ENCODE measurements at places on chromosomes 2 and 18.
A peak's percentile ranks its signal among the peaks of the same experiment; 100 is the strongest.

- DNase-seq, result no peak
These were observed 99.8 kb upstream of the KCNH7 start for GRCh38 chr2:162938387-162938786.

GRCh38 chr2:45591073-45591472, 20.0 kb downstream of the SRBD1 start:
- no peak for DNase-seq

DNA sequence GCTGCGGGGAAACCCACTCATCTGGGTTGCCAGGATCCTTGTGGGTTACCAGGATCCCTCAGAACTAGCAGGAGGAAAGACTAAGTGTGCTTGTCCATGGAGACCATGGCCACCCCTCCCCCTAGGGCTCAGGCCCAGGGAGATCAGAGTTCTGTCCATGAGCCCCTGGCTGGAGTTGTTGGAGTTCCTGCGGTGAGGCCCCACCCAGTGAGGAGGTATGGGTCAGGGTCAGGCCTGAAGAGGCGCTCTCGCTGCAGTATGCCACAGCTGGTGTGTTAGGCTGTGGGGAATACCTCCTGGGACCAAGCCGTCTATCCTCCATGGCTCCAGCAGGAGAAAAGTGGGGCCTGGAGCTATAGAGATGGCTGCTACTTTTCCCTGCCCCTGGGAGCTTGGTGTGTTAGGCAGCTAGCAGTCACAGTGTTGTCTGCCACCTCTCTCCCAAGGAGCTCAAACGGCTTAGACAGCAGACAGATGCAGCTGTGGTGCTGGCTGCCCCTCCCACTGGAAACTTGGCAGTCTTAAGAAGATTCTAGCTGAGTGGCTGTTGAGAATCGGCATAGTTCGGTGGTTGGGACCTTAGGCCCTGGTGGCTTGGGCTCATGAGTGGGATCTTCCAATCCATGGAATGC, 240.3 kb upstream of the CELF4 start:
- no peak for DNase-seq

DNA sequence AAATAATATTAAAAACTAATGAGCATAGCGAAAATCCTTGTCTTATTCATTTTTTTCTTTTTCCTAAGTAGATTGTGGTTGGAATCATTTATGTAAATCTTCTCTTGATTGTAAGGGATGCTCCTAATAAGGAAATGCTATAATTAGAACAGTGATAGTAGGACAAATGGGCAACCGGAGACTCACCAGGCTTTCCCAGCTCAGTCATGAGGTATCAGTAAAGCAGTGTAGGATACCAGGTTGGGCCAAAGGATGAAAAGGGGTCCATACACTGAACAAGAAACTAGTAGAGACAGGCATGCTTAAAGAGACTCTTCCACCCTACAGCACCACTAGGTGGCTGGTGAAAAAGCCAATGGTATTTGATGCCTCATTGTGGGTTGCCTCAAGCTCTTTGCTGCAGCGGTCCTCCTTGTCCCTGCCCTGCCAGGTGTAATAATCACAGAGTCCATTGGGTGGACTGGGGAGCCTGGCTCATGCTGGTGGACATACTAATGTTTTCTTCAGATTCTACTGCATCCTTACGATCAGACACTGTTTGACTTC, 71.4 kb upstream of the FAM98A start:
- no peak for DNase-seq

- DNase-seq, result no peak
These were observed 529 bp upstream of the AMER3 start for GRCh38 chr2:130754811-130755210.

GRCh38 chr18:48133671-48134251, 203.3 kb upstream of the SMAD2 start:
- DNase-seq, result peak; percentile 98

DNA sequence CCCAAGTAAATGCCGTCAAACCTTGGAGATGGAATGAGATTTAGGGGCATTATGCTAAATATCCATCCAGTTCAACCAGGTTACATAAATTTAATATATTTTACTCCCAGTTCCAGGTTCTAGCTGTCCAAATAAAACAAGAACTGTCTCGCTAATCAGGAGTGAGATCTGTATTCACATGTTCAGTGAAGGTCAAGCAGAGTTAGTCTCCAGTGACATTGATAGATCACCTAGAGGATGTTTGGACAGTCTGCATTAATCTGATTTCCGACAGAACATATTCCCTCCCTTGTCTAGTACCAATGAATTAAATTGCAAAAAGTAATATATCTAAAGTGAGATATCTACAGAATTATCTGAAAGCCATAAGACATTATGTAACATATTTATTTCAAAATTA, 979.4 kb upstream of the CNTNAP5 start:
- no peak for DNase-seq

DNA sequence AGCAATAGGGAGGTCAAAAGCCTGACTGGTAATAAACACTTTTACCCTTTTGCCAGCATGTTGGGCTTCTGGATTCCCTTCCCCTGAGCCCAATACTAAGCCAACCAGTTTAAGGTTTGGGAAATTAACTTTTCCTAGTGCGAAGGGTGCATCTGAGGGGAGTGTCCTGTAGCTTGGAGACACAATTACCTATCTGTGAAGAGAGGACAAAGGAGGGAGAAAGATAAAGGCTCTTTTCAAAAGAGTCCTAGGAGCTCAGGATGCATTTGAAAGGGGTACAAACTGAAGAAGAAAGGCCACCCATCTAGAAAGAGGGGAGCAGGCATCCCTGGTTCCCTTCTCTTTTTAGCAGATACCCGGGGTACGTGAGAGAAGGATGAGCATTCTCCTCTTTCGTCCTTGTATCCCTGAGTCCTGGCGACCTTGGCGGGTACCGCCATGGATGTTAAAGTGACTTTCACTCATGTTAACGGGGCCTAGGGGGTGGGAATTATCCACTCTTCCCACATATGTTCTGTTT, 25.1 kb downstream of the C18orf54 start:
- no peak for DNase-seq

DNA sequence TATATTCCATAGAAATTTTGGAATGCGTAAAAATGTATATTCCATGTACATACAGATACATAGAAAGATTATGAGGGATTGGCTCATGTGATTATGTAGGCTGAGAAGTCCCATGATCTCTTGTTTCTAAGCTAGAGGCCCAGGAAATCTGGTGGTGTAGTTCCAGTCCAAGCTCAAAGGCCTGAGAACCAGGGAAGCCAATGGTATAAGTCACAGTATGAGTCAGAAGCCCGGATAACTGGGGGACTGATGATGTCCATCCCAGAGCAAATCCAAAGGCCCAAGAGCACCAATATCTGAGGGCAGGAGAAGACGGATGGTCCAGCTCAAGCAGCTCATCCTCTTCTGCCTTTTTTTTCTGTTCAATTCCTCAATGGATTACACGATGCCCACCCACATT, 385.0 kb upstream of the KLHL29 start:
- no peak for DNase-seq

DNA sequence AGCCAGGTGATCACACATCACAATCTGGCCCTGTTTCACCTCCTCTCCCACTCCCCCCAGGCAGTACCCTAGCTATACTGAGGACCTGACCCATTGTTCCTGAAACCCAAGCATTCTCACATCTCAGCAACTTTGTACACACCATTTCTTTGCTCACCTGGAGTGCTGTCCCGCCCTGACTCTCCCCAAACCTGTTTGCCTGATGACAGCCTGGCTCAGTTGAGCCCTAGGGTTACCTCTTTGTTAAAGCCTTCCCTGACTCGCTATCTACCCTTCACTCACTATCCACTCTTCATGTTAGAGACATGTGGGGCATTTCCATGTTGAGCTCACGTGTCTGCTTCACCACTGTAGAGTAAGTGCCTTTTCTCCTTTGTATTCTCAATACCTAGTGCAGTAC, 49.1 kb downstream of the GREB1L start:
- DNase-seq, result no peak

GRCh38 chr2:172230889-172231401, 128.2 kb upstream of the DLX2 start:
- no peak for DNase-seq

DNA sequence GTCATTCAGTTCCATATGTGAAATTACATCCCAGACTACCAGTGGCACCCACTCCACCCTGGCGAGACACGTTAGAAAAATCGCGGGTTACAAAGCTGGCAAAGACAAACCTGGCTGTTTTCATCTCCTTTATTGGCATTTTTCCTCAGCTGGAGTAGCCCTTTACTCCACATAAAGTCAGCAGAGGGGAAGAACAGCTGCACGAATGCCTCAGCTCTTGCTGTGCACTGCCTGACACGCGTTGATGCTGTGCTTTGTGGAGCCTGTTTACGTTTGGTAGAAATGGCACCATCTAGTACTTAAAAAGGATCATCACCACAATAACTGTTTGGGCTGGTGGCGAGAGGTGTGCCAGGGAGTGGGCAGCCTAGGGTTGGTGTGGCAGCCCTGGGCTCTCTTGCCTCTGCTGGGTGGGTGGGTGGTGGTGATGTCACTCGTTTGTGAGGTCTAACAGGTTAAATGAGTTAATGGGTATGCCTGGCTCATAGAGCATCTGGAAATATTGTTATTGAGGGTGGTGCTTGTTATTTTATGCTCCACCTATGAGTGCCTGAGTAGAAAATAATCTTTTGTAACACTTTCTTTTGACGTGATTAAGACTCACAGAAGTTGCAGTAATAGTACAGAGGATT, 16.4 kb downstream of the FARP2 start:
- DNase-seq, result peak; percentile 18

GRCh38 chr2:33494877-33495641, 18.6 kb downstream of the RASGRP3 start:
- DNase-seq, result no peak

GRCh38 chr2:9793156-9793917, 49.9 kb upstream of the TAF1B start:
- DNase-seq, result no peak

- no peak for DNase-seq
These were observed 174.6 kb downstream of the HAUS1 start for GRCh38 chr18:46278481-46279465.

DNA sequence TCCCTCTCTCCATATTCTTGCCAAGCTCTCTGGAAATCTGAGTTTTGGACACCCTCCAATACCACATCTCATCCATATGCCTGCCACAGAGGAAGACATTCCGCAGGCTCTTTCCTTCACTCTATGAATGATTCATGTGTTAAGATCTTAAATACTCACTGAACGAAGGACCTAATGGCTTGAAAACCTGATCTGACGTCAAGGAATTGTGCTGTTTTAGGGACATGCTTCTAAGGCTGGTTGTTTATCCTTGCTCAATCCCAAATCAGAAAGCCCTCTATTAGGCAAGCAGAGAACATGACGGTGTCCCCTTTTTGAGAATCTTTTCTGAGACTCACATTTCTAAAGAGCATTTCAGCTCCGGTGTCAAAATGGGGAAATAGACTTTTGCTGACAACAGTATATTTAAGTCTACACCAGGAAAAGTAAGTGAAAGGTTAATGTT, 83.7 kb upstream of the GALNT5 start:
- DNase-seq, result no peak

- no peak for DNase-seq
These were observed 22.5 kb upstream of the SULT1C2 start for GRCh38 chr2:108266218-108266617.

- DNase-seq, result no peak
These were observed 85.7 kb downstream of the EN1 start for GRCh38 chr2:118761771-118762170.

GRCh38 chr2:85731606-85732005, 22.2 kb upstream of the ATOH8 start:
- no peak for DNase-seq

GRCh38 chr2:72926811-72927465, 9.6 kb downstream of the EMX1 start:
- no peak for DNase-seq

DNA sequence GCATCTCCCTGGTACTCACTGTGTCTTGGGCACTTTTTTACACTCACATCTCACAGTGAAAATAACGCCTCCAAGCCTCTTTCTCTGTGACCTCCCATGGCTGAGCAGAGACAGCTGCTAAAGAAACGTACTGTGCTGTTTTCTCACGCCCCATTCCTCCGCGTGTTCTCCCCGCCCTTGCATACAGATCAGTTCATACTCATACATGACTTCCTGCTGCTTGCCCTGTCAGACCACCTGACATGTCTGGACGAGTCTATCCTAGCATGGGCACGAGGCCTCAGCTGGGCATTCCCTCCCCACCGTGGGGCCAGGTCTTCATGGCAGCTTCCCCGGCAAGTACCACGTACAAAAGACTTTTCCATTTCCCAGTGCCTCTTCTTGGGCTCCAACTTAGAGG, 21.2 kb upstream of the IL1A start:
- DNase-seq, result no peak

DNA sequence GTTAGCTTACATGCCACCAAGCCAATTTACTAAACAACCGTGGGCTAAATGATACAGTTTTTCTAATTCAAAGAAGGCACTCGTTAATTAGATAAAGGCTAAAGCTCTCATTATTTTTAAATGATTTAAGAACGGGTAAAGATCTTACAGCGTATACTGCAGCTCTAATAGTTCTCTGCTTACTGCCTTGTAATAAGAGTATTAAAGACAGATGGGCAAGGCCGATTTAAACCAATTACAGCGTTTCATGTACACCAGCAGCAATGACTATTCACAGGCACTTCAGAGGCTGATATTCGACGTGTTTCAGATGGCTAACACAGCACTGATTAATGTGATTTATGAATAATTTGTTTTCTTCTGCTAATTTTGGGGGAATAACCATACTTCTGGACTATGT, 259.3 kb downstream of the ZNF407 start:
- DNase-seq, result peak; percentile 40

GRCh38 chr2:104344985-104345384, 508.9 kb upstream of the POU3F3 start:
- DNase-seq, result no peak

- DNase-seq, result no peak
These were observed 10.4 kb downstream of the HS6ST1 start for GRCh38 chr2:128308284-128308731.

DNA sequence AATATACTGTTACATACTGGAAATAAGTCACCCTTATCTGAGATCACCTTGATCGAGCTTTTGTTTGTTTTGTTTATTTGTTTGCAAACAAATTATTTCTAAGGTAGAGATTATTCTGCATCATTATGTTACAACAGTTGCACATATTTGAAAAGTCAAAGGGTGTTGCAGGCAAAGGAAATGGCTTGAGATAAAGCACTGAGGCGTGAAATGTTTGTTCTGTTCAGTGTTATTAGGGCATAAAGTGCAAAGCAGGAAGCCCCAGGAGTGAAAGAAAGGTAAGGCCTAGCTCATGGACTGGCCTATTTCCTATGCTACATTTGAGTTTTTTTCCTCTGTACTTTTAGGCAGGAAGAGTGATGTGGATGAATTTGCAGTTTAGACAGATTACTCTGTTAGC, 1815.6 kb upstream of the LRRTM1 start:
- peak; percentile 1 for DNase-seq

GRCh38 chr2:205405752-205406151, 276.5 kb upstream of the NRP2 start:
- DNase-seq, result no peak

- DNase-seq, result no peak
These were observed 221.8 kb downstream of the SPP2 start for GRCh38 chr2:234272069-234272850.

DNA sequence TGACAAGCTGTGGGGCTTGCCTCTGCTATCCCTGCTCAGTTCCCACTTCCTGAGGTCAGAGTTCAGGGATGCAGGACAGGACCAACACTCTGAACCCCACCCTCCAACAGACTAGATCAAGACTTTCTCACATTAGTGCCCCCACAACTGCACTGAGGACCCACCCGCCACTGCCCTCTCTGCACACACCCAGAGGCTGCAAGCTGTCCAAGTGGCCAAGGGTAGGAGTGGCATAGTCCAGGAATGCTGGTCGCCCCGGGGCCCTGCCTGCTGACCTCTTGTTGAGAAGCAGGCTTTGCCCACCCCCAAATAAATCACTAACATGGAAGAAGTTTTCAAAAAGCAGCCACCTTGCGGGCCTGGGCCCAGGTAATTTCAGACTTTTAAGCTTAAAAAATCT, 5.5 kb upstream of the KIF1A start:
- DNase-seq, result no peak

Measured in NCI-H1092 treated with DMSO at 0.1 percent for 48 hours (cell line).